Stimulated activated CD8-positive, alpha-beta memory T cell treated with anti-CD3 and anti-CD28 coated beads, Interleukin-2, amount 100 ng/mL, for 48 hours (primary cell): ENCODE measurements at places on chromosomes 6 and 20.

GRCh38 chr20:10404023-10404628, 29.9 kb downstream of the MKKS start:
- no peak for DNase-seq

- no peak for DNase-seq
Observed at GRCh38 chr6:24428615-24429014, 25.9 kb downstream of the MRS2 start.

DNA sequence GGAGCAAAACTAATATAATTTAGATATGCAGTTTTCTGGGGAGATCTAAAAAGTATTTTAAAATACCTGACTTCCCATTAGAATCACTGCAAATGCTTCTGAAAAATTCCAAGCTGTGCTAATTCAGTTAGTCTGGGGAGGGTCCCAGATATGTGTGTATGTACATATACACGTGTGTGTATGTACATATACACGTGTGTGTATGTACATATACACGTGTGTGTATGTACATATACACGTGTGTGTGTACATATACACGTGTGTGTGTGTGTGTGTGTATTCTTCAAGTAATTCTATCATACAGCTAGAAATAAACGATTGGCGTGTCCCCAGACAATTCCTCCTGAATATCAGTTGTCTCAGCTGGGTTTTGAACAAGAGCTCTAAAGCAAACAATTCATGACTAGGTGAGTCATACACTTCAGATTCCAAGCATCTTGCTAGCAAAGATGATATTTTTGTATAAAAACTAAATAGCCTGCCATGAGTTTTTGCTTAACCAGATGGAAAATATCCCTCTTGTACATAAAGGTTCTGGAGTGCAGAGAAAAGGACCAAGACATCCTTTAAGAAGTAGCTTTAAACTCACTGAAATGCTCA, 58.2 kb downstream of the SPACA1 start:
- DNase-seq = no peak

GRCh38 chr6:150075034-150075421, 6.1 kb upstream of the ULBP3 start:
- no peak for DNase-seq

- DNase-seq = no peak
Observed at GRCh38 chr20:59935457-59936185, 2.2 kb upstream of the SYCP2 start.

DNA sequence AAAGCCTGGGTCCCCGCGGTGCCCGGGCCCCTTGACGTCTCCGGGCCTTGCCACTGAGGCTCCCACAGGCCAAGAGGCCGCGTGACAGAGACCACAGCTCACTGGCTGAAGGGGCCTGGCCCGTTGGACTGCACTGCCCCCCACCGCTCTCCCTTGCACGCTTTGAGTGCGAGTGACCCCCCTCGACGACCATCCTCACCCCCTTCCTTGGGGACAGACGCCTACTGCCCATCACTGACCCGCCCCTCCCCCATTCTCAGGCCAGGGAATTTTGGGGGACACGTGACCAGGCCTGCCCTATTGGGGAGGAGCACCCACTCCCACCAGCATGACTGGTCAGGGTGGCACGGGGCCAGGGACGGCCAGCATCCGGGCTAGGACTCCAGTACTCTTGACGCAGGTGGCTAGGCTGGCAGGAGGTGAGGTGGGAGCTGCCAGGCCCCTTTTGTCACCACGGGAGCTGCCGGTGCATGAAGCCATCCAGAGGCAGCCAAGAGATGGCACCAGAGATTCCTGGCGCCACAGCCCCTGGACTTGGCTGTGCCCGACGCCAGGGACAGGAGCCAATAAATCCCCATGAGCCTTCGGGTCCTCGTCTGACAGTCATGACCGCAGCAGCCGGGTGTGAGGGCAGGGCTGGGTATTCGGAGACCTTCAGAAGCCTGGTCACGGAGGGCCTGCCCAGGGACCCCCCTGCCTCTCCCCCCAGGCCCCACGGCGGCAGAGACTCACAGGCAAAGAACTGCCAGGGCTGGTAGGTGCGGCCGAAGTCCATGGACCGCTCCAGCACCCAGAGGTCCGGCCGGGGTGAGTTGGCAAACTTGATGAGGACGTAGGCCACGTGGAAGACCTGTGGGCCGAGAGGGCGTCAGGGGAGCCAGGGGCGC, 14.5 kb downstream of the LAMA5 start:
- no peak for DNase-seq

DNA sequence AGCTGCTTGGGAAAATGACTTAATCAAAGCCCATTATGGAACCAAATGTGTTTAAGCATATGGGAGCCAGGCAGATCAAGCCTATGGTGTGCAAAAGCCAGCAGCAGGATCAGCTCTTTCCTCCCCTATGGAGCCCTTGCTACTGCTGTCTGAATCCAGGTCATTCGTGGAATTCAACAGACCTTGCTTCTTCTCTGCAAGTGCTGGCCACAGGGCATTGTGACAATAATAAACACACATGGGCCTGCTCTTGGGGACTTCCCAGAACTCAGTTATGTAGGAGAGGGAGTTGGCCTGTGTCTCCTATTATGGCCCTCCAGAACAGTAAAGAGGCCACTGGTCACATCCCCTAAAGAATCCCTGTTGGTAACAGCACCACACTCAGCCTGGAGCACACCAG, 18.6 kb downstream of the GFOD1 start:
- DNase-seq = no peak

GRCh38 chr6:4510317-4510716, 265.9 kb upstream of the CDYL start:
- no peak for DNase-seq

GRCh38 chr20:62511915-62512610, 36.3 kb upstream of the GATA5 start:
- DNase-seq = no peak

DNA sequence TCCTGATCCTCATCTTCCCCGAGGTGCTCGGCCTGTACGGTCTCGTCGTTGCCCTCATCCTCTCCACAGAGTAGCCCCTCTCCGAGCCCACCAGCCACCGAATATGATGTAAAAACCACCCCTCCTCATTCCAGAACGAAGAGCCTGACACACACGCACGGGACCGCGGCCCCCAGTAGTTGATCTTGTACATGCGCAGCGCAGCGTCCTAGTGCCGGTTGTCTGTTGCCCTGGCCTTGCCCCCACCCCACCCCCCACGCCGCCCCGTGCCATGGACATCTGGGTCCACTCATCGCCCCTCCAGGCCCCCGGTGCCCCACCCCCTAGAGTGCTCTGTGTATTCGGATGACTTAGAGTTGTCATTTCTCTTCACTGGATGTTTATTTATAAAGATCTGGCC, 5.2 kb upstream of the PRPH2 start:
- DNase-seq = no peak

DNA sequence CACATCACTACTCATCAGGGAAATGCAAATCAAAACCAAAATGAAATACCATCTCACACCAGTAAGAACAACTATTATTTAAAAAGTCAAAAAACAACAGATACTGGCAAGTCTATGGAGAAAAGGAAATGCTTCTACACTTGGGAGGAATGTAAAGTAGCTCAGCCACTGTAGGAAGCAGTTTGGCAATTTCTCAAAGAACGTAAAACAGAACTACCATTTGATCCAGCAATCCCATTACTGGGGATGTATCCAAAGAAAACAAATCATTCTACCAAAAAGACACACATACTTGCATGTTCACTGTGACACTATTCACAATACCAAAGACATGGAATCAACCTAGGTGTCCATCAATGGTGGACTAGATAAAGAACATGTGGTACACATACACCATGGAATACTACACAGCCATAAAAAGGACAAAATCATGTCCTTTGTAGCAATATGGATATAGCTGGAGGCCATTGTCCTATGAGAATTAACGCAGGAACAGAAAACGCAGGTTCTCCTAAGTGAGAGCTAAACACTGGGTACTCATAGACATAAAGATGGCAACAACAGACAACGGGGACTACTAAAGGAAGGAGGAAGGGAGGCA, 260.4 kb downstream of the RNGTT start:
- no peak for DNase-seq

GRCh38 chr20:9531581-9531980, 17.2 kb downstream of the LAMP5 start:
- DNase-seq = no peak

- no peak for DNase-seq
Observed at GRCh38 chr20:41121399-41121798, 15.9 kb upstream of the PLCG1 start.

DNA sequence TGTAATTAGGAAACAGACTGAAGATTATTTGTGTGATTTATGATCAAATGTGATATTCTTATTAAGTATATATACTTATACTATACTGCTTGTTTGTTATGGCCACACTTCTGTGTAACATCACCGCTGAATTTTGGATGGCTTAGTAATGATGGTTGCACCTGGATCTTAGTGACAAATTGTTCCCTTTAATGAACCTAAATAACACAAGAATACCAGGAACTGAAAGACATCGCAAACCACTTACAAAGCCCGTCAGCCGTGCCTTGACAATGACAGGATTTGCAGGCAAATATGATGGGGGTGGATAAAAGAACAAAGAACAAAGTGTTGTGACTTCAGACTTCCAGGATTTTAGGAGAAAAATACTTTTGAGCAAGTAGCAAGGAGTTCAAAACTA, 67.1 kb downstream of the LAMP5 start:
- no peak for DNase-seq

- no peak for DNase-seq
Observed at GRCh38 chr20:17520583-17520982, 10.6 kb downstream of the BFSP1 start.

DNA sequence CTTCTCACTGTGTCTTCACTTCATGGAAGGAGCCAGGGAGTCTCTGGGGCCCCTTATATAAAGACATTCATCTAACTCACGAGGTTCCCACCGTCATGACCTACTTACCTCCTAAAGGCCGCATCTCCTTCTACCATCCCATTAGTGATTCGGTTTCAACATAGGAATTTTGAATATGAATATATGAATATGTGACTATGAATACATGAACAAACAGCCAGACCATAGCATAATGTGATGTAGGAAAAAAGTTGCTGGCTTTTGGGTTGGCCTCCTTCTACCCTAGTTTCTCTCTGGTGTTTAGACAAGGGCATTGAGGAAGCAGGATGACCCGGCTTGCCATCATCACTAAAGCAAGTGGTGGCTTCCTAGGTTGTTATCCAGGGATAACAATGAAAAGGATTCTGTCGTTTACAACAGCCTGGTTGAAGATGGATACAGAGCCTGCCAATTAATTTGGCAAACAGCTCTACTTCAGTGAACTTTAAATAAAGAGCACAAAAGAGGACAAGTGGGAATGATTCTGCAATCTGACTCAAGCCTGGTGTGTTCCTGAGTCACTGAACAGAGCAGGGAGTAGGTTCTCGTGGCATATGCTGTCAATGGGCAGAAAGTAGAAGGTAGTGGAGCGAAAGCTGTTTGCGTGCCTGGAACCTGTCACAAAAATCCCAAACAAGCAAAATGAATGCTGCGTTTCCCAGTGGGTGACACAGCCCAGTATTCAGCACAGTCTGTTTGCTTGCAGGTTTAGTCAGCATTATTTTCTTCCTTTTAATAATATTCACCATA, 44.0 kb upstream of the DOK5 start:
- no peak for DNase-seq

DNA sequence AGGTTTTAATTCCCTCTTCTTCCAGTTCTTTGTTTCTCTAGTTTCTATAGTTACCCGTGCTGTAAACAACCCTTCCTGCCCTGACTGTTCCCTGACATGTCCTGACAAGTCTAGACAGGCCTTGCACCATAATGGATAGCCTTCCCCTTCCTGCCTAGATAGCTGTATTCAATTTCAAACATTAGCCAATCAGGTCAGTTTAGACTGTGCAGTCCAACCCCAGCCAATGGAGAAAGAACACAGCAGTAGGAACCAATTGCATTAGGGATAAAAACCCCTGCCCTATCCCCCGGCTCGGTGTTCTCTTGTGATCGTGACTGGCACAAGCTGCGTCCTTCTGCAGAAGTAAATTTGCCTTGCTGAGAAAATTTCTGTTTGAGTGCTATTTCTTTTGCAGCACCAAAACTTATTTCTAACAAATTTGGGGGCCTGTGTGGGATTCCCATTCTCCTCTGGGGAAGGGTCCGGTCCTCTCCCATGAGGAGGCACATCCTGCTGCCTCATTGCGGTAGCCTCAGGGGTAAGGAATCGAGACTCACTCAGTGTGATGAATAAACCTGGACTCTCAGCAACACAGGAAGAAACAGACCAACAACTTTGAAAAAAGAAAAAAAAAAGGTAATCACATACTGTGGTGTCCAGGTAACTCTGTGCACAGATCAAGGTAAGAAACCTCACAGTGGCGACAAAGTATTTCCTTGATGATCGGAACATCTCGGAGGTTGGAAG, 248.7 kb upstream of the ECI2 start:
- DNase-seq = no peak

DNA sequence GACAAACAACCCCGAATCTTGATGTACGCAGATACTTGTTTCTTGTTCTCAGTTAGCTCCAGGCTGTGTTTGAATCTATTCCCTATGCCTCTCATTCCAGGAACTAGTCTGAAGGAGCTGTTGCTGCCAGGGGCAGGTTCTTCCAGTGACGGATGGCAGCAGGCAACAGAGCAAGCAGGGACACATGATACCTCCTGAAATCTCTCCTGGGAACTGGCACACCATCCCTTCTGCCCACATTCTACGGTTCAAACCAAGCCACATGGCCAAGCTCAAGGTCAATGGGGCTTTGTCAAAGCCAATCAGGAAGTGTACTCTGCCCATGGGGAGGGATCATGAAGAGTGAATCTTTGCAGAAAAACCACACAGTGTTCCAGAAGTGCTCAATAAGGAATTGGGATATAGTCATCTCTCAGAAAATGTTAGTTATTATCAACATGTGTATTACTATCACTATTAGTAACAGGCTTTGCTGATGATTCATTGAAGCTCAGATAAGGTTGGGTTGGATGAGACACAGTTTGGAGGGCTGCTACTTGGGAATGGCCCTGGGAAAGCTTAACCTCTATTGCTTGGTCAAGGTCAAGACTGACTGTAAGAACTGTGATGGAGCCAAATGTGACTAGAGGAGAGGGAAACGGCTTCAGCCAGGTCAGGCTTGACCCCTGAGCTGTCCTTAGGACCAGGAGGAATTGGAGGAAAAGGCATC, 454.9 kb downstream of the PTPRT start:
- DNase-seq = no peak

DNA sequence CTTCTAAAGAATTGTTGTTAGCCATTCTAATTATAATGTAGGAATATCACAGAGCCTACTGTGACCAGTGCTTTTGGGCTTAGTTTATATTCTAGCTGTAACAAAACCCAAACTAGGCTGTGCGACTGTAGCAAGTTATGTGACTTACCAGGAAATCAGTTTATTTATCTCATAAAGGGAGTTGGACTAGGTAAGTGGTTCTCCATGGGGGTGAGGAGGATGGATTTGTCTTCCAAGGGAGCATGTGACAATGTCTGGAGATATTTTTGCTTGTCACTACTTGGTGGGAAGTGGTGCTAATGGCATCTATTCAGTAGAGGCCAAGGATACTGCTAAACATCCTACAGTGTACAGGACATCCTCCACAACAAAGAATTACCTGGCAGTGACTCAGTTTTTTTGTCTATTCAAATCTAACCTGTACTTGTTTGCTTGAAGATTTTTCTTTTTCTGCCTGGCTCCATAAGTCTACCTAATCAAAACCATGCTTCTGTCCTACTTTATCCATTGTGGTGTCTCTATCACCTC, 32.5 kb downstream of the ZFAND3 start:
- DNase-seq = no peak
